ENCODE measurements at places on chromosomes 3 and 15. TPM values are rescaled to one million over a fixed set of nuclear protein-coding genes. Genes with fewer than 3 reads are reported as not detected.

GRCh38 chr3:39139442-39139841 lies 13.9 kb downstream of the CSRNP1 start:
- DNase-seq, result no peak

DNA sequence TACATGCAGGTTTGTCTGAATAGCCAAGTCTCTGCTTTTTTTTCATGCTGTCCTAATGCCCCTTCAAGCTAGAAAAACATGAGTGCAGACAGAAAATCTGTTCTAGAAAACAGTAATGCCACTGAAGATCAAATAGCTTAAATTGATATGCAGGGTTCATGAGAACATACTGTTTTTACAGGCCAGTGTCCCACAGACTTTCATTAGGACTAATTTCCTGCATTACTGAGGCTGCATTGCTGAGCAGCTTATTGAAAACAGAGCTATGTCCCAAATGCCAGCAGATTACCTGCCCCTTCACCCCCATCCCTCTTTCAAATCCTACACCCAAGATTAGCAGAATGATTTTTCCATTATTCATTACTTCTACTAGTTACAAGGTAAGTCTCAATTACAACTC lies 665 bp downstream of the TM4SF18 start:
- no peak for DNase-seq

- DNase-seq, result no peak
These were observed 3.6 kb downstream of the SNRK start for GRCh38 chr3:43289841-43290470.

Gene LINGO1
- not detected for total RNA-seq

Gene CYP1A1
- total RNA-seq, result not detected
